Caudate nucleus (tissue), 63 donors: ENCODE measurements at places on chromosomes 12 and 14.

GRCh38 chr14:51993285-51993920 is 4.1 kb downstream of the RTRAF start:
- DNase-seq = no peak

- DNase-seq = no peak
Measured at GRCh38 chr14:76500011-76500410, 124.1 kb downstream of the ESRRB start.

- no peak for DNase-seq
Measured at GRCh38 chr12:95066091-95066855, 7.1 kb downstream of the NR2C1 start.

- DNase-seq = no peak
Measured at GRCh38 chr12:124678421-124678893, 111.0 kb upstream of the NCOR2 start.

DNA sequence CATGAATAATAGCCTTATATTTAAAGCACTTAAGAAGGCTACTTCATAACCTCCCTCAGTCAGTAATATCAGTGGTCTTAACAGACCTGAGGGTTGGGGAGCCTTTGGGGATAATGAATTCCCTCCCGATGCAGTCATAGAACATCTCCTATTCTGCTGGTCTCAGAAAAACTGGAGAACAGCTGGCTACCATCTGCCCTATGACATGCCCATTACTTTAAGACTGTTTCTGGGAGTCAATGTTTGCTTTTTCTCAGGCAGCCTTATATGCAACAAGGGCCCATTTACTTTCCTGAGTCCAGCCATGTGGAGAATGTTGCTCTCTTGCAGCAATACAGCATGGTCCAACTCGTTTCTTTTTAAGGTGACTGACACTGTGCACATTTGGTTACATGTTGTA is 161.7 kb upstream of the PARP11 start:
- no peak for DNase-seq

DNA sequence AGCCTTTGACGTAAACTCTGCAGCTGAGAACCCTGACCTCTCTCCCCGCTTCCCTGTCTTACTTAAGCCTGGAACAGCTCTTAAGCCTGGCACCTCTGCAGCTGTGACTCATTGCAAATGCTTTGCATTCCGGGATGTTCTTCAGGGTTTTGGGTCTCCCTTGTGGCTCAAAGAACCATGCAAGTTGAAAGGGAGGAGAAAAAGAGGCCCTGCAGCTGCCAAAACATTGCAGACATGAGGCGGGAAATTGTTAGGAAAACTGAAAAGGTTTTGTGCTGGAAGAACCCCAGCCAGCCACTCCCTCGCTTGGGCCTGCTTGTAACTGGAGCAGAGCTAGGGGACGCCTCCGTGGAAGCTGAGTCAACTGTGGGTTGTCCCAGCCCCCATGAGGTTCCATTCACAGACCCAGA is 60.2 kb upstream of the FERMT2 start:
- no peak for DNase-seq

DNA sequence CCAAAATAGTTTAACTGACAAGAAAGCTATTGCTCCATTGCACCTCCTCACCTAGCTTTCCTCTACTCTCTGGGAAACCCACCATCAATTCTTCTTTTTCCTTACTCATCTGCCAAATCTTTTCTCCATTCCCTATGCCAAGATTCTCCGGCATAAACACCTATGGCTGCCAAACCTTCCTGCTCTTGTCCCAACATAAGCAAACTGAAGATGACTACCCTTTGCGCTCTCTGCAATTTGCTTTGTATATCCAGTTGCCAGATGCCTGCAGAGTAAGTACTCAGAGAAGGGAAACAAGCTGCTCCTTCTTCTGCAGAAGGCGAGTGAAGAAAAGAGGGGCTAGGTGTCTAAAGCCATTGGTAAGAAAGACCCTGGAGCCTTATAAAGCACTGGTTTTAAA is 11.5 kb downstream of the PTGER2 start:
- no peak for DNase-seq

DNA sequence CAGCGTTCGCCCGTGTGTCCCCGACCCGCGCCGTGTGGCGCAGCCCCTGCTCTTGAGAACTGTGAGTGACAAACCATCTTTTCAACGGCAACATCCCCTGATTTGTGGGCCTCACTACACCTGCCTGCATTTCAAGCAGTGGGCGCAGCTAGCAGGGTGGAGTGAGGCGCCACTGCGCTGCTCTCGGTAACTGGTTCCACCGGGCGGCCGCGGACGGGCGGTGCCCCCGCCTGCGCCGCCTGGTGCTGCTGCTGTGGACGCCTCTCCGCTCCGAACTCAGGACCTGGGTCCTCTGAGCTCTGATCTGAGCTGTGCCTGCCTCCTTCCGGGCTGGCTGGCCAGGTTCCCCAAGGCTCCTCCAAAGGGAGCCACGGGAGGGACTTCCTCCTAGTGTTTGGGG is 5.9 kb upstream of the DEGS2 start:
- DNase-seq = no peak

DNA sequence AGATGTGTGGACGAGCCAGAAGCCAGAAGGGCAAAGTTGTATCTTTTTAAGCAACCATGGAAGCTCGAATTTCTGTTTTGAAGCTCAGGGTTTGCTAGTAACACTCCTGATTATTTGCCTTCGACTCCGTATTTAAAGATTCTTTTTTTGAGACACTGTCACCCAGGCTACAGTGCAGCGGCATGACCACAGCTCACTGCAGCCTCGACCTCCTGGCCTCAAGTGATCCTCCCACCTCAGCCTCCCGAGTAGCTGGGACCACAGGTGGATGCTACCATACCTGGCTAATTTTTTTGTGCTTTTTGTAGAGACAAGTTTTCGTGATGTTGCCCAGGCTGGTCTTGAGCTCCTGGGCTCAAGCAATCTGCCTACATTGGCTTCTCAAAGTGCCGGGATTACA is 18.7 kb upstream of the OASL start:
- DNase-seq = no peak

GRCh38 chr14:79437951-79438350 is 773.4 kb downstream of the DIO2 start:
- DNase-seq = no peak

- DNase-seq = no peak
Measured at GRCh38 chr14:99530407-99531155, 49.4 kb downstream of the CCNK start.

- no peak for DNase-seq
Measured at GRCh38 chr12:55840581-55841351, 2.0 kb downstream of the MMP19 start.

GRCh38 chr14:54643696-54644176 is 76.8 kb downstream of the SAMD4A start:
- no peak for DNase-seq

DNA sequence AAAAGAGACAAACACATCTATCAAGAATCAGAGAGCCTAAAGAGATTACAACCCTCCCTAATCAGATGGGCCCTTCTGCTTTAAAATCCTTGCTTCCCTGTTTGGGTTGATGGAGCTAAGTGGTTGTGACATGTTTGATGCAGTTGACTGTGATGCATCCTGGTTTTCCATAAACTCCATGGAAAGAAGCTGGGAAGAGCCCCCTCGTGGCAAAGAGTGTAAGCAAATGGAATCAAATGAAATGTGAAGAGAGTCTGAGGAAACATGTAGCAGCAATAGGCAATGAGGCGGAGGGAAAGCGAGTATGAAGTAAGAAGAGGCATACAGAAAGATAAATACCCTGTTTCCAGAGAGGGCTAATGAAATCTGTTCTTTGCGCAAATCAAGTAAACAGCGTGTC is 70.4 kb upstream of the SLCO1C1 start:
- DNase-seq = no peak

DNA sequence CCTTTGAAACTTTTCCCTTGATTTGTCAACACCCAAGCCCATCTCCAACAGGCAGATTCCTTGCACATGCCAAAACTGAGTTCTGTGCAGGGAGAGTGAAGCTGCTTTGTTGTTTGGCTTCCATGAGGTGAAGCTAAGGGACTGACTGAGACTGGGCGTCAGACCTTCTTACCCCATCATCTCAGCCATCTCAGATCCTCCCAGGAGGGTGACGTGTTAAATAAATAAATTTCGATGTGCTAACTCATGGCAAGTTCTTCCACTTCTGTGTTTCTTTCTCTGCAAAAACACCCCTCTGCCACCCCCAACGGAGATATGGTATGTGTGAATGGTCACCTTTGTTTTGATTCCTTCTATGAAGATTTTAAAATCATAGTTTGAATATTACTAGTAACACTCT is 17.8 kb downstream of the UTP20 start:
- DNase-seq = no peak

DNA sequence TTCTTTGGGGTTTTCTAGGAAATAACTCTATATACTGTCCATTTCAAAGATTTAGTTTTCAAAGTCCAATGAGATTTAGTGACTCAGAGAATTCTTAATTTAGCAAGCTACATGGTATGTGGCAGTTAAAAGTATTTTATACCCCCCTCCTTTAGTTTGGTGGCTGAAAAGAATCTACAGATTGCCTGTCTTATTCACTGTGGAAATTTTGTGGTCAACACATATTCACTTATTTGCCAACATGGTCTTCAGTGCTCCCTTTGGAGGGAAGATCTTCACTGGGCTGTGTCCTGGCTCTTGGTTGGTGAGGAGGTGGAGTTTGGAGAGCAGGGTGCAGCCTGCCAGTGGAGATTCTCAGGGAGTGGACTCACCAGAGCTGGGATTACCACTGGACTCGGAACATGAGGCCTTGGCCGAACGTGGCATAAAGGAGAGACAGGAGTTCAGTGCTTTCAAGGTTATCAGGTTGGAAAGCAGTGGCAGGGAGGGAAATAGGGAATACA is 39.8 kb downstream of the SAMD4A start:
- no peak for DNase-seq

GRCh38 chr14:68873376-68873775 is 80.5 kb upstream of the ZFP36L1 start:
- DNase-seq = no peak

DNA sequence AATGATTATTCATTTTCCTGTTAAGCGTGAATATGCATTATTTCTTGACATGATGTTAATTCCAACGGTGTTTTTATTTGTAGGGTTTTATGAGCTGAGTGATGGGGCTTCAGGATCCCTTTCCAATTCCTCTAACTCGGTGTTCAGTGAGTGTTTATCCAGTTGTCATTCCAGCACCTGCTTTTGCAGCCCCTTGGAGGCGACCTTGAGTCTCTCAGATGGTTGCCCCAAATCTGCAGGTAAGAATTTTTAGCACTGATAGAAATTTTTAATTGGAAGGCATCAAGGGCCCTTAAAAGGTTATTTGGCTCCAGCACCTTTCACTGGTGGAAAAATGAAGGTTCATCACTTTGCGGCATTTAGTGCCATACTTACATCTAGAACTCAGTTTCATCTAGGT is 3.7 kb downstream of the DACT1 start:
- DNase-seq = no peak
